T-cell (primary cell): ENCODE measurements at places on chromosomes 1 and 21.

GRCh38 chr21:44941567-44941966 is 1.7 kb downstream of the SLX9 start:
- no peak overlapping the region for H3K4me3 ChIP-seq
- no peak overlapping the region for H3K27ac ChIP-seq
- peaks cover 28% of the 10 kb centered on the region for H3K36me3 ChIP-seq
- H3K4me1 ChIP-seq = peaks cover 10% of the 10 kb centered on the region

GRCh38 chr1:19003371-19004290 is 47.2 kb upstream of the IFFO2 start:
- H3K27me3 ChIP-seq = no peaks in the 10 kb centered on the region
- H3K27ac ChIP-seq = no peak overlapping the region
- no peaks in the 10 kb centered on the region for H3K4me1 ChIP-seq
- no peaks in the 10 kb centered on the region for H3K36me3 ChIP-seq
- H3K4me3 ChIP-seq = no peak overlapping the region

DNA sequence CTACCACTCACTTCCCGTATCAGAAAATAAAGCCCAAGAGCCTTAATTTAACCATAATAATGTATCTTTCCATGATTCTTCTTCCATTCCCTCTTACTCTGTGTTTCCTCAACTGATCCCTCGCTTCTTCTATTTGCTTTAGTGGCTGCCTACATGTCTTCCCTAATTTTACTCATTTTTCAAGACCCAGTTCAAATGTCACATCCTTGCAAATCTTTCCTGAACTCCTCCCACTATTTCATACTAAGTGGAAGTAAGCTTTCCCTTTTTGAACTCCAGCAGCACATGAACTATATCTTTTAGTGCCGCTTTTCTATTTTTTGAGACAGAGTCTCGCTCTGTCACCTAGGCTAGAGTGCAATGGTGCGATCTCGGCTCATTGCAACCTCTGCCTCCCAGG is 3.8 kb upstream of the NFYC start:
- no peak for DNase-seq
- H3K27me3 ChIP-seq = no peaks in the 10 kb centered on the region
- H3K36me3 ChIP-seq = no peaks in the 10 kb centered on the region
- no peak overlapping the region for H3K27ac ChIP-seq
- no peak overlapping the region for H3K4me3 ChIP-seq
- H3K4me1 ChIP-seq = peaks cover 14% of the 10 kb centered on the region

DNA sequence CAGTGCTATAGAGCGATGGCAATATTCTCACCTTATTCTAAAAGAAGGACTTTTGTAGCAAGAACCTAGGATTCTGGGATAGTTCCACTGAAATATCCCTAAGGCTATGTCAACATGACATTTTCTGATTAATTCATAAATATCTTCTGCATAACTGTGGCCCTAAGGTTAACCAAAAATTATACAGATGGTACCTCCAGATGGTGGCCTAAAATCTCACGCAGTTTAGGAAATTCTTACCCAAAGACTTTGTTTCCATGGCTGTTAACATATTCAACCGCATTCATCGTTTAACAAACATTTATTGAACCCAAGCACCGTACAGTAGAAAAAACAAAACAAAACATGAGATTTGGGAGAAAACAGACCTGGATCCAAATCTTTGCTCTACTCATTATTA is 19.1 kb downstream of the NID1 start:
- DNase-seq = no peak
- no peaks in the 10 kb centered on the region for H3K27me3 ChIP-seq
- no peak overlapping the region for H3K27ac ChIP-seq
- H3K4me1 ChIP-seq = no peaks in the 10 kb centered on the region
- no peak overlapping the region for H3K4me3 ChIP-seq

- no peak overlapping the region for H3K4me3 ChIP-seq
- no peaks in the 10 kb centered on the region for H3K4me1 ChIP-seq
- no peaks in the 10 kb centered on the region for H3K27me3 ChIP-seq
- DNase-seq = no peak
- H3K27ac ChIP-seq = no peak overlapping the region
Measured at GRCh38 chr21:29669416-29669815, 270.4 kb downstream of the GRIK1 start.
